MCF 10A (cell line): ENCODE measurements at places on chromosomes 3 and 15.

DNA sequence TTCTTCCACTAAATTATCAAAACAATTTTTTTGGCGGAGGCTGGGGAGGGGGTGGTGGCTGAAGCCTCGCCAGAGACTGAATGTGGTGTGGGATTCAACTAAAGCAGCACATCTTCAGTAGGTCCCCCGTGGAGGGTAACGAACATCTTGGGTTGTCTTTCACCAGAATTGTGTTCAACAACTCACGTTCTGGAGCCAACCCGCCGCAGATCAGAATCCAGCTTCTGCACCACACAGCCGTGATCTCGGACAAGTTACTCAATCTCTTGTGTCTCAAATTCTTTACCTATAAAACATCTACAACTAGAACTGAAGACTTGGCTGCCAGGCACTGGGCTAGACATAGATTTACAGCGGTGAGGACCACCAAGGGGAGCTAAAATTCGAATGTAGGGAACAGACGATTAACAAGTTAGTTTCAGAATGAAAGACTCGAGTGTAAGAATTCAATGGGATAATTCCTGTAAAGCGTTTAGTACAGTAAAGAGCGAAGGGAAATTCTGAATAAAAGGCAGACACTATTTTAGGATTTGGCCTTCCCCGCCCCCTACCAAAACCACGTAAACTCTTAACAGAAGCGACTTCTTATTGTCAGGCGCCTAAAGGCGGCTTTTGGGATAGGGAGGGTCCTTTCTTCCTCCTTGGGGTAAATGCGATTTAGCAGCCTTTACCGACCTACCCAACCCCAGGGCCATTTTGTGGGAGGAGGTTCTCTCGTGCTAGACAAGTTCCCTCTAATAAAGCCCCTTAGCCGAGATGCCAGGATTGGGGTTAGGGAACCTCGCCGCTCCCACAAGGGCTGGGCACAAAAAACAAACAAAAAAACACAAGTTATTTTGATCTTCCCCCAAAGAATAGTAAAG is 697 bp upstream of the RAB5A start:
- H3K36me3 ChIP-seq, result peaks cover 13% of the 10 kb centered on the region
- H3K27ac ChIP-seq, result peak overlapping the region; percentile 98
- H3K27me3 ChIP-seq, result no peaks in the 10 kb centered on the region
- peaks cover 7% of the 10 kb centered on the region for H3K4me1 ChIP-seq
- DNase-seq, result peak; percentile 21

- no peak overlapping the region for H3K4me3 ChIP-seq
- H3K36me3 ChIP-seq, result peaks cover 19% of the 10 kb centered on the region
- peak overlapping the region; percentile 46 for H3K27ac ChIP-seq
- DNase-seq, result no peak
Measured at GRCh38 chr15:64267331-64267973, 88.5 kb downstream of the CSNK1G1 start.

DNA sequence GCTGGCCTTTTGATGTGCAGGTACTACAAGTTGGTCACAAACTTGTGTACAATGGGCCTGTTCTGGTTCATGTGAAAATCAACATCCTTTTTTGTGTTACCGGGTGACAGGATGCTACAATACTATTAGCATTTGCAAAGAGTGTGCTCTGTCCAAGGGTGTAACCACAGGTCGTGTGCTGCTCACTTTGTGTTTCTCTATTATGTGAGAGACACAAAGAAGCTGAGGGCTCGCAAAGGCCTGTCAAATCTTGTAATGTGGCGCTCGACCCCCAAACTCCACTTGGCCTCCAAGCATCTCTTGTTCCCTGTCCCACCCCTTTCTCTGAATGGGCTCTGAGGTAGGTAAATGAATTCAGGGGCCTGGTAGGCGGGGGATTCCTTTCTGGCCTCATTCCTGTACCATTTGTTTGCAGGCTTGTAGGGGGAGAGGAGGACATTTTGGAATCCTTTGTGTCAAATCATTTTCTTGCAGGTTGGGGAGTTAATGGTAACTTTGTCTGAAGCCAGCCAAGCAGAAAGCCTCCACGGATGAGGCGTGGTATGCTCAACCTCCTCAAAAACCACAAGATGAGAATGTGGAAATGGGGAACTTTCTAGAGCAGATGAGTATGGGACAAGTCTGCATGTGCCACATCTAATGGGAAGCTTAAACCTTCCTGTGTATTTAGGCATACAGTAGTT is 109.1 kb downstream of the OPA1 start:
- H3K4me3 ChIP-seq, result no peak overlapping the region
- H3K4me1 ChIP-seq, result no peaks in the 10 kb centered on the region
- H3K27ac ChIP-seq, result no peak overlapping the region
- no peak for DNase-seq

- H3K27ac ChIP-seq, result peak overlapping the region; percentile 39
- peak; percentile 92 for DNase-seq
- no peaks in the 10 kb centered on the region for H3K36me3 ChIP-seq
Measured at GRCh38 chr3:172607305-172608121, 84.3 kb upstream of the TNFSF10 start.

- peak; percentile 49 for DNase-seq
- H3K4me3 ChIP-seq, result peak within 1 kb of the TSS; percentile 58
- peak within 1 kb of the TSS; percentile 27 for H3K27ac ChIP-seq
- H3K36me3 ChIP-seq, result peaks cover 46% of the 10 kb centered on the region
- H3K27me3 ChIP-seq, result no peaks in the 10 kb centered on the region
Measured at GRCh38 chr3:49276475-49277382, at the start of gene C3orf62. C3orf62 (minus strand) TSS chr3:49277232; CDS start chr3:49276872, 360 bp downstream.

GRCh38 chr3:88219138-88219792 is 69.5 kb downstream of the C3orf38 start:
- no peak overlapping the region for H3K27ac ChIP-seq
- peaks cover 4% of the 10 kb centered on the region for H3K4me1 ChIP-seq
- H3K27me3 ChIP-seq, result no peaks in the 10 kb centered on the region
- H3K36me3 ChIP-seq, result no peaks in the 10 kb centered on the region

DNA sequence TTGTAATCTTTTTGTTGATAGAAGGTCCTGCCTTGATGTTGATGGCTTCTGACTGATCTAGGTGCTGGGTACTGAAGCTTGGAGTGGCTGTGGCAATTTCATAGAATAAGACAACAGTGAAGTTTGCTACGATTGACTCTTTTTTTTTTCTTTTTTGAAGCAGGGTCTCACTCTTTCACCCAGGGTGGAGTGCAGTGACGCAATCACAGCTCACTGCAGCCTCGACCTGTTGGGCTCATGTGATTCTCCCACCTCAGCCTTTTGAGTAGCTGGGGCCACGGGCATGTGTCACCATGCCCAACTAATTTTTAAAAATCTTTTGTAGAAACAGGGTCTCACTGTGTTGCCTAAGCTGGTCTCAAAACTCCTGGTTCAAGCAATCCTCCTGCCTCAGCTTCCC is 14.2 kb downstream of the ARID3B start:
- H3K4me1 ChIP-seq, result no peaks in the 10 kb centered on the region
- H3K27ac ChIP-seq, result no peak overlapping the region
- H3K27me3 ChIP-seq, result no peaks in the 10 kb centered on the region
- H3K4me3 ChIP-seq, result no peak overlapping the region
- no peak for DNase-seq

DNA sequence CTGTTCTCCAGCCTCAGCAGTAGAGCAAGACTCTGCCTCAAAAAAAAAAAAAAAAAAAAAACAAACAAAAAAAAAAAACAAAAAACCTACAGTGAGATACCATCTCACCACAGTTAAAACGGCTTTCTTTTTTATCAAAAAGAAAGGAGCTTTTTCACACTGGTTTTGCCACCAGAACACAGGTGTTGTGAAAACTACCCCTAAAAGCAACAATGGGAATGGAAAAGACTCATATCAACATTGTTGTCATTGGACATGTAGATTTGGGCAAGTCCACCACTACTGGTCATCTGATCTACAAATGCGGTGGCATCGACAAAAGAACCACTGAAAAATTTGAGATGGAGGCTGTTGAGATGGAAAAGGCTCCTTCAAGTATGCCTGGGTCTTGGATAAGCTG is 24.8 kb upstream of the SLC25A38 start:
- DNase-seq, result no peak
- peaks cover 35% of the 10 kb centered on the region for H3K27me3 ChIP-seq
- H3K4me1 ChIP-seq, result no peaks in the 10 kb centered on the region
- no peak overlapping the region for H3K27ac ChIP-seq
- H3K36me3 ChIP-seq, result no peaks in the 10 kb centered on the region

- no peaks in the 10 kb centered on the region for H3K27me3 ChIP-seq
- no peak overlapping the region for H3K4me3 ChIP-seq
- H3K36me3 ChIP-seq, result no peaks in the 10 kb centered on the region
Measured at GRCh38 chr15:77118882-77119321, 48.0 kb upstream of the TSPAN3 start.

GRCh38 chr3:152447511-152447910 is 178.8 kb downstream of the MBNL1 start:
- no peak overlapping the region for H3K4me3 ChIP-seq
- H3K27me3 ChIP-seq, result no peaks in the 10 kb centered on the region
- H3K27ac ChIP-seq, result no peak overlapping the region
- H3K36me3 ChIP-seq, result peaks cover 52% of the 10 kb centered on the region

GRCh38 chr15:39362821-39363561 is 217.9 kb upstream of the THBS1 start:
- H3K4me1 ChIP-seq, result peaks cover 10% of the 10 kb centered on the region
- peak; percentile 83 for DNase-seq
- no peak overlapping the region for H3K27ac ChIP-seq
- H3K4me3 ChIP-seq, result no peak overlapping the region
- no peaks in the 10 kb centered on the region for H3K36me3 ChIP-seq

DNA sequence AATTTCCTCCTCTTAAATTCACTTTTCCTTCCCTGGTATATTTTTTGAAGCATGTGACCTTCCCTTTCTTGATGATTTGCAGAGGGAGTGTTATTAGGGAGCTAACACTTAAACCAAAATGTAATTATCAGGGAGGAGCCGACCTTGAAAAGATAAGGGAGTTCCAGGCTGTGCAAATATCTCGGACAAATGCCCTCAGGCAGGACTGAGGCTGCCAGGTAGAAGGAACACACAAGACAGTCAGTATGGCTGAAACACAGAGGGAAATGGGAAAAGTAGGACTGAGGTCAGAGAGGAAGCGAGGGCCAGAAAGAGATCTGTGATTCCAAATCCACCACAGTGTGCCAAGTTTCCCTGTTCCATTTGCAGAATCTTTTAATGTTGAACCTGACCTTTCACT is 221.0 kb downstream of the CNTN3 start:
- H3K36me3 ChIP-seq, result no peaks in the 10 kb centered on the region
- H3K27me3 ChIP-seq, result no peaks in the 10 kb centered on the region
- DNase-seq, result no peak
- no peak overlapping the region for H3K4me3 ChIP-seq
- no peaks in the 10 kb centered on the region for H3K4me1 ChIP-seq
- no peak overlapping the region for H3K27ac ChIP-seq

GRCh38 chr3:184405075-184406030 is 25.5 kb downstream of the CHRD start:
- H3K36me3 ChIP-seq, result no peaks in the 10 kb centered on the region
- no peak overlapping the region for H3K27ac ChIP-seq
- peaks cover 35% of the 10 kb centered on the region for H3K27me3 ChIP-seq
- H3K4me1 ChIP-seq, result no peaks in the 10 kb centered on the region

GRCh38 chr3:15289661-15290060 is 42.7 kb downstream of the SH3BP5 start:
- H3K27ac ChIP-seq, result no peak overlapping the region
- peaks cover 11% of the 10 kb centered on the region for H3K4me1 ChIP-seq
- H3K4me3 ChIP-seq, result no peak overlapping the region
- no peak for DNase-seq

GRCh38 chr15:45710657-45711056 is 75.8 kb downstream of the SQOR start:
- no peak for DNase-seq
- no peak overlapping the region for H3K4me3 ChIP-seq
- H3K4me1 ChIP-seq, result peaks cover 13% of the 10 kb centered on the region
- H3K27me3 ChIP-seq, result peaks cover 24% of the 10 kb centered on the region
- no peak overlapping the region for H3K27ac ChIP-seq

DNA sequence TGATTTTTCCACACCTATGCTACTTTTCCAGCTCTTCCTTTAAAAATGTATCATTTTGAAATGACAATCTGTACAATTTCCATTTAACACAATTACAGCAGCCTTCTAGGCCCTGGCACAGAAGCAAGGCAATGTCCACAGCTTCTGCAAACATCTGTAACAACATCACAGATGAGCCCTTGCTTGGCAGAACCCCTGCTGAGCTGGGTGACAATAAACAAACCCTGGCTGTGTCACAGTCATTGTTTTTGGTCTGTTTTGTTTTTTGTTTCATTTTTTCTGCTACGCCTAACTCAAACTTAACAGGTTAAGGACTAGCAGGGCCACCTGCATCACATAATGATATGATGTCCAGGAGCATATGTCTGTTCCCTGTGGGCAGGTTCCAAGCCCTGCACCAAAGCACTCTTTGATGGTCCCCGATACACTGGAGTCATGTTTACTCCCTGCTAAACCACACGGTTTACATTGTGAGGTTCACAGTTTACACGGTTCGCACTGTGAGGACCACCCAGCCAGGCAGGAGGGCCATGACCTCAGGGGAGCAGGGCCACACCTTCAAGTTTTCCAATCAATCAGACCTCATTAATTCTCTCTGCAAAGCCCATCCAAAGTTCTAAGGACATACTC is 186.8 kb upstream of the CHRNA7 start:
- peaks cover 12% of the 10 kb centered on the region for H3K4me1 ChIP-seq
- DNase-seq, result no peak
- H3K27me3 ChIP-seq, result no peaks in the 10 kb centered on the region
- H3K4me3 ChIP-seq, result no peak overlapping the region
- no peak overlapping the region for H3K27ac ChIP-seq

DNA sequence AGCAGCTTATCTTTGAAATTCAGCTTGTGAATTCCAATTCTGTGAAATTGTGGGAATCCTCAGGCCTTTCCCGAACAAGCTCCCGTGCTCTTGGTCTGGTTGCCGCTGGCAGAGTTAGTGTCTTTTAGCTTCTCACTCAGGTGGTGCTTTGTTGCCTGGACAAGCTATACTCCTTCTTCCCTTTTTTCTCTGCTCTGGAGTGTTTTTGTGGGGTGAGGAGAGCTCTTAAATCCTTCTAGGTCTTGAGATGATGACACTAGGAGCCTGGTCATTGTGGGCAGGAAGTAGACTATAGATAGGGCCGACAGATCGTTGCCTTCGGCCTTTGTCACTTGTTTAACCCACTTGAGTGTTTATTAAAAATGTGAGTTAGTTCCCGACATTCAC is 93.8 kb downstream of the SLCO3A1 start:
- no peak overlapping the region for H3K4me3 ChIP-seq
- peak overlapping the region; percentile 90 for H3K27ac ChIP-seq
- peaks cover 70% of the 10 kb centered on the region for H3K4me1 ChIP-seq
- DNase-seq, result no peak
- H3K27me3 ChIP-seq, result no peaks in the 10 kb centered on the region

DNA sequence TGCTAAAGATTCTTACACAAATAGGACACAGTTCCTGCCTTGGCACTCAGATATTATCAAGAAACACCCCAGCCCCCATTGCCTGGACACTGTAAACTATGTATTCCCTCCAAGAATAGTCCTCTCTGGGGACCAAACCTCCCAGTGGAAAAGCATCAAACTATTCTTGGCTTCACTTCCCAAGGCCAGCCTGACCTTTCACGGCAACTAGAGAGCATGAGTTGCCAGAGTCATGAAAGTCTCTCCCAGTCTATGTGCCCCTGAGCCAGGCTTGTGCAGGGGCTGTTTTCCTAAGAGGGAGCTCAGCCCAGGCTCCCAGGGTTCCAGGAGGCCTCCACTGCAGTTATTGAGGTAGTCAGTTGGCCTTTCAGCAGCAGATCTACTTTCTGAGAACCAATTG is 251.9 kb upstream of the TGFBR2 start:
- DNase-seq, result no peak
- H3K27ac ChIP-seq, result no peak overlapping the region
- H3K36me3 ChIP-seq, result no peaks in the 10 kb centered on the region
- H3K4me1 ChIP-seq, result peaks cover 44% of the 10 kb centered on the region
- H3K27me3 ChIP-seq, result no peaks in the 10 kb centered on the region
- no peak overlapping the region for H3K4me3 ChIP-seq
